GOT3 (cell line): ENCODE measurements at places on chromosomes 11 and 22.

- no peak for DNase-seq
Observed at GRCh38 chr11:69377953-69378302, 84.0 kb downstream of the MYEOV start.

GRCh38 chr11:34585304-34585734 lies 35.6 kb upstream of the EHF start:
- no peak for DNase-seq

DNA sequence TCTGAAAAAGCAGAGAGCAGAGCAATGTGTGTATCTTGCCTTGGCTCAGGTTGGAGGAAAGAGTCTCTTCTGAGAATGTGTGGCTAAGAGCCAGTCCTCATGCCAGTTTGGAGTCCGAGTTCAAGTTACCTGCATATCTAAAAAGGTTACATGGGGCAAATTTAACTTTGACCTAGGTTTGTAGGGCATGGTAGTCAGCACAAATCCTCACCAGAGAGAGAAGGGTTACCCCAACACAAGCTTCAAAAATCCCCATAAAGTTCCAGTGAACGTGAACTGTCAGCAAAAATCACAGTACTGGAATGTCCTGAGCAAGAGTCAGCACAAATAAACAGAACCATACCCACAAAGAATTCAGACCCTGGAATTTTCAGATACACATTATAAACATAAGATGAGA lies 13.8 kb downstream of the SDHD start:
- DNase-seq: no peak

GRCh38 chr11:1333091-1333772 lies 23.8 kb upstream of the TOLLIP start:
- no peak for DNase-seq

- no peak for DNase-seq
Observed at GRCh38 chr22:22609291-22609690, 35.1 kb upstream of the GGTLC2 start.

DNA sequence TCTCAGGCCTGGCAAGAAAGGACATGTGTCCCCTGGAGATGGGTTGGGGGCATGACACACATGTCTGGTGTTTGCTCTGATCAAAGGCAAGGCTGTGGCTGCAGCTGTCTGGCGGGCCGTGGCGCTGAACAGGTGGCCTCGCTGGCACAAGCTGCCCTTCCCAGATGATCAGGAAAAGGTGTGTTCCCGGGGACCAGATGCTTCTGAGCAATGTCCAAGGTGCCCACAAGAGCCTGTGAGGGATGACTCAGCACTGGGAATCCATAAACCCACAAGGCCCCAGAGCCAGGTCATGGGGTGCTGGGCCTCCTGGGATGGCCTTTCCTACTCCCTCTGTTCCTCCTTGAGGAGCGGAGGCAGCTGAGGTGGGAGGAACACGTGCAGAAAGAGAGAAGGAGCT lies 9.7 kb upstream of the LRP5 start:
- DNase-seq: no peak

GRCh38 chr11:10797531-10797930 lies 11.2 kb downstream of the EIF4G2 start:
- no peak for DNase-seq

DNA sequence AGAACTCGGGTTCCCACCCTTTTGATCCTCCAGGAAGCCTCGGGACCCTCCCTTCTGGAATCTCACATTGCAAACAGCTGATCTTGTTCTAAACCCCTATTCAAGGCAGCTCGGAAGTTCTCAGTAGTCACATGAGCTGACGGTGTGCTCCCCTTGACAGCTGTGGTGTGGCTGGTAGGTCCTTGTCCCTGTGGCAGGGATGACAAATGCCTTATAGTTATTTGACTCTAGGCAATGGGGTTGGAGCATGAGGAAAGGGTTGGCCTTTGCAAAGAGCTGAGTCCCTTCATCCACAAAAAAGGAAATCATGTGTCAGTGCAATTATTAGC lies 23.6 kb downstream of the EIF4G2 start:
- DNase-seq: no peak

DNA sequence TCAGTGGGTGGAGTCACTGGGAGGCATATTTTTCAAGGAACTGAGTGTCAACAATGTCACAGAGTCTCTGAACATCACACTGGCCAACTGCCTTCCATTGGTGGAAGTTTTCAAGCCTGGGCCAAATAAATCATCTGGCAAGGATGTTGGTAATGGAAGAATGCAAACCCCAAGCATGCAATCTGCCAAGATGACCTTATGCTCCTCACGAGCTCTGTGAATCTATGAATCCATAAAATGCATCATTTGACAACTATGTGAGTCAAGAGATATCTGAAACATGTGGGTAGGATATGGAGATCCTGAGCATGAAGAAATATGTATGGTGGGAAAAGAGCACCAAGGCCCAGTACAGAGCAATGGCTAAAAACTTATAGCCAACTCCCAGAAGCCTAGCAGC lies 122.2 kb downstream of the PLEKHA7 start:
- no peak for DNase-seq

- DNase-seq: no peak
Observed at GRCh38 chr22:27641049-27641795, 160.3 kb downstream of the MN1 start.

DNA sequence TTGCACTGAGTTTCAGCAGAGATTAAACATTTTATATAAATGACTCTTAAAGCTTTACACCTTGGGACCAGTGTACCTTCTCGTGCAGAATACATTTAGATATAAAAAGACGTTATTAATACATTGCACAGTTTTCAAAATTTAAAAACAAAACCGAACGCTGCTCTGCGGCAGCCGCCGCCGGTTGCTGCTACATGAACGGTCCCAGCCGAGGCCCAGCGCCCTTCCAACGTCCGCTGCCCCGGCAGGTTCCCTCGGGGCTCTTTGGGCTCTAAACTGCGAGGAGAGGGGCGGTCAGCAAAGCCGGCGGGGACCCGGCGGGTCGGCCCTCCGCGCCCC lies 2.0 kb downstream of the CDKN1C start:
- no peak for DNase-seq

GRCh38 chr22:46108564-46109473 lies 41.5 kb upstream of the PPARA start:
- DNase-seq: no peak

DNA sequence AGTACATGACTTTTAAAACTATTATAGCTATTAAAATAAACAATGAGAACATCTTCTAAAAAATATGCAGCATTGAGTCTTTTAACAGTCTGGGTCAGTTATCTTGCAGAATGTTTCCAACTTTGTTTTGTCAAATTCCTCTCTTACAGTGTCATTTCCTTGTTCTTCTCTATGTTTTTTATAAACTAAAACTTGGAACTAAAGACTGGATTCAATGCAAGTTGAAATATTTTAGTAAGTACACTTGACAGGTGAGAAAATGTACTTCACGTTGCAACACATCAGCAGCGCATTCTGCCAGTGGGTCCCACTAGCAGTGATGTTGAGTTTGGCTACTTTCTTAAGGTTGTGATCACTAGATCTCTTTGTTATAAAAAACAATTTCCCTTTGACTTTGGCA lies 1407.6 kb upstream of the RAG2 start:
- no peak for DNase-seq
